ENCODE measurements at places on chromosomes 11 and 22.

DNA sequence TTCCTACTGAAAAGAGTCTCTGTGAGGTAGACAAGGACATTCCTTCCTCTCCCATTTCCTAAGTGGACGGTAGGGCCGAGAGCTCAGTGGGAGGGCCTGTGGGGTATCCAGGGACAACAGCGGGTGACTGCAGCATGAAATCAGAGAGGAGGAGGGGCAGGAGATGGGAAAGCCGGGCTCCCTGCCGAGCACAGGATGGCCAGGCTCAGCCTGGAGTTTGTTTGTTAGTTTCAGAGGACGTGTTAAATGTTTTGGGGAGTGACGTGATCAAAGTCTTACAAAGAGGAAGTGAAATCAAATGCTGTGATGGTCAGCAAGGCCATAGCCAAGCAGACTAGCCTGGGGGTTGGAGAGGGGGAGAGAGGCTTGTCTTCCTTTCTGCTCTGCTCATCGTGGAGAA is 152.7 kb downstream of the ADAMTS15 start:
- no peak for DNase-seq

- DNase-seq = no peak
These were observed 283.1 kb upstream of the CCDC90B start for GRCh38 chr11:83569134-83569805.

DNA sequence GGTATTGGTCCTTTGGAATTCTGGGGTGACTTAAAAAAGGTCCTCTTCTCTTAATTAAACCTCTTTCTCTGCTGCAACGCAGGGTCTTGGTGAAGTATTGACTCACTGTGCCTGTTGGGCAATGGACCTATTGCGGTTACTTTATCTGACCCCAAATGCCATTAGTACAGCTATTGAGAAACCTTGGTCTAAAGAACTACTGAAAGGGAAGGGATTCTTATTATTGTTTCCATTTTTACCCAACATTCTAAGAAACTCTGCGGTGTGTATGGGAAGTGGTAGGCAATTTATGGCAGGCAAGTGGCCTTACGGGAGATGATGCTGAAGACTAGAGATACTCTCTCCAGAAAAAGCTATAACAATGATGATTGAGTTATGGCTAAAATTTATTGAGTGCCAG is 12.5 kb downstream of the SLC6A5 start:
- DNase-seq = no peak

DNA sequence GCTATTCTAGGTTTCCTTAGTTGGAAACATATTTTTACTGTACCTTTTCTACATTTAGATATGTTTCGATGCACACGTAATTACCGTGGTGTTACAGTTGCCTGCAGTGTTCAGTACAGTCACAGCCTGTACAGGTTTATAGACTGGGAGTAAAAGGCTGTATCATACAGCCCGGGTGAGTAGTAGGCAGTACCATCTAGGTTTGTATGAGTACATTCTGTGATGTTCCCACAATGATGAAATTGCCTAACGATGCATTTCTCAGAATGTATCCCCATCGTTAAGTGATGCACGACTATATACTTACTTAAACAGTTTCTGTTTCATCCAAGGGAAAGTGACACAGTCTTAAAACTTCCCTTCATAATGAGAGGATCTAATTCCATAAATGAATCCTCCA is 13.1 kb upstream of the THY1 start:
- DNase-seq = no peak

DNA sequence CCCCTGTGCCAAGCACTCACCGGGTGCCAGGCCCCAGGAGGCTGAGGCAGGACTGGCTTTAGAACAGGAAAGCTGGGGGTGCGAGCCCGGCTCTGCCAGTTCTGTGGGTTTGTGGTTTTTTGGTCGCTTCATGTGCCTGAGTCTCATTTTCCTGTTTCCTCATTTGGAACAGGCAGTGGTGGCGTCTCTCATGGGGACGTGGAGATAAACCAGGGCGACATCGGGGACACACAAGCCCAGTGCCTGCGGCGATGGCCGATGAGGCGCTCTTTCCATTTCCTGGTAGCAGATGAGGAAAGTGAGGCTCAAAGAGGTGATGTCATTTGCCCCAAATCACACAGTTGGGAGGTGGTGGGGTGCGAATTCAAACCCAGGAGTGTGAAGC is 20.8 kb upstream of the CHKA start:
- DNase-seq = peak; percentile 78

DNA sequence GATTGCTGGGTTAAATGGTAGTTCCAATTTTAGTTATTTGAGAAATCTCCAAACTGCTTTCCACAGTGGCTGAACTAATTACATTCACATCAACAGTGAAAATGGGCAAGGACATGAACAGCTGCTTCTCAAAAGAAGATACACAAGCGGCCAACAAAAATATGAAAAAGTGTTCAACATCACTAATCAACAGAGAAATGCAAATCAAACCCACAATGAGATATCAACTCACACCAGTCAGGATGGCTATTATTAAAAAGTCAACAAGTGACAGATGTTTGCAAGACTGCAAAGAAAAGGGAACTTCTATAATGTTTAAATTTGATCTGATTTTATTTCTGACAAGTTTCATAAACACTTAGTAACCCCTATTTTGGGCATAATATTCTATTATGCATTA is 537.5 kb downstream of the DLG2 start:
- DNase-seq = no peak

DNA sequence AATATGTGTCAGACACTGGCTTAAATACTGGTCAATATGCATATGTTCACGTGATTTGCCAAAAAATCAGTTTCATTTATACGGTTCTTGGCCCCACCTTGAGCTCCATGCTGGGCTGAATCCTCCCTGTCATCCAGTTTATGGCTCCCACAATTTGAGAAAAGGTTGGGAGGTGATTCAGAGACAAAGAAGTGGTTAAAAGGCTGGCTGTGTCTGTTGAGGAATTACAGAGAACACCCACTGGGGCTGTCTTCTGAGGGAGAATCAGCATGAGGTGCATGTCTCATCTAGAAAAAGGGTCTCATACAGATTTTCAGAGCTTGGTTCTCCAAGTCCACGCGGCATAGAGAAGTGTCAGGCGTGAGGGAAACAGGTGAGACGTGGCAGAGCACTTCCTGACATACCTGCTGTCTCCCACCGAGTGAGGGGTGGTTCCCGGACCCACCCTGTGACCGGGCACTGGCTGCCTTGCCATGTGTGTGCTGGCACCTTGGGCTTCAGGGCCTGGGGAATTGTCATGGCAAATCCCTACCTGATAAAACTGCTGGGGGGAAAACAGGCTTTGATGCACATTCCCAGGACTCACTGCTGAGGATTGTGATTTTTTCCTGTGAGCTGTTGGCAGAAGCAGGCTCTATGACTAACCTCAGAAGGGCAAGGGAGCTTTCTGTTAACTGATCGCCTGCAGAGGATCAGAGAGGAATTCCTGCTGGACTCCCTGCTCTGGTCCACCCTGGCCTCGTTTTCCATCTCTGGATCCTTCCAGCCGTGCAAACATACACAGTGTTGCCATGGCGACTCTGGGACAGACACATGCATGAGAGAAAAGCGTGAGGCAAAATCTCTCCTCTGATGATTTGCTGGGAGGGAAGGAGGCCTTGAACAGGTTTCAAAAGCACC is 223.6 kb downstream of the ADAMTS15 start:
- no peak for DNase-seq

- DNase-seq = no peak
These were observed 15.6 kb downstream of the SREBF2 start for GRCh38 chr22:41848468-41848867.

- DNase-seq = no peak
These were observed 164.1 kb upstream of the NCAM1 start for GRCh38 chr11:112797092-112797491.

DNA sequence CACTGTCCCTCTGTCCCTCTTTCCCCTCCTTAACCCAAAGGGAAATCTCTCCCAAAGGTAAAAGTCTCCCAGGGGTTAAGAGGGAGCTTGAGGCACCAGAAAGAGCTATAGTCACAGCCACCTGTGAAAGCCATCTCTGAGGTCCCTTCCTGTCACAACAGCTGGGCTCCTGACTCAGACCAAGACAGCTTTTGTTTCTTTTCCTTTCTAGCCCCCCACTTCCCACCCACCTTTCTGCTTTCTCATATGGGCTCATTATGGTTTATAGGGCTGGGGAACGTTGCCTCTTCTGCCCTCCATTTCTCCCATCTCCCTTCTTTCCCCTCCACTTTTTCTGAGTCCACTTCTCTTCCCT is 19.1 kb downstream of the MIF start:
- DNase-seq = no peak

- DNase-seq = no peak
These were observed 176.4 kb upstream of the PLET1 start for GRCh38 chr11:112437096-112437495.

DNA sequence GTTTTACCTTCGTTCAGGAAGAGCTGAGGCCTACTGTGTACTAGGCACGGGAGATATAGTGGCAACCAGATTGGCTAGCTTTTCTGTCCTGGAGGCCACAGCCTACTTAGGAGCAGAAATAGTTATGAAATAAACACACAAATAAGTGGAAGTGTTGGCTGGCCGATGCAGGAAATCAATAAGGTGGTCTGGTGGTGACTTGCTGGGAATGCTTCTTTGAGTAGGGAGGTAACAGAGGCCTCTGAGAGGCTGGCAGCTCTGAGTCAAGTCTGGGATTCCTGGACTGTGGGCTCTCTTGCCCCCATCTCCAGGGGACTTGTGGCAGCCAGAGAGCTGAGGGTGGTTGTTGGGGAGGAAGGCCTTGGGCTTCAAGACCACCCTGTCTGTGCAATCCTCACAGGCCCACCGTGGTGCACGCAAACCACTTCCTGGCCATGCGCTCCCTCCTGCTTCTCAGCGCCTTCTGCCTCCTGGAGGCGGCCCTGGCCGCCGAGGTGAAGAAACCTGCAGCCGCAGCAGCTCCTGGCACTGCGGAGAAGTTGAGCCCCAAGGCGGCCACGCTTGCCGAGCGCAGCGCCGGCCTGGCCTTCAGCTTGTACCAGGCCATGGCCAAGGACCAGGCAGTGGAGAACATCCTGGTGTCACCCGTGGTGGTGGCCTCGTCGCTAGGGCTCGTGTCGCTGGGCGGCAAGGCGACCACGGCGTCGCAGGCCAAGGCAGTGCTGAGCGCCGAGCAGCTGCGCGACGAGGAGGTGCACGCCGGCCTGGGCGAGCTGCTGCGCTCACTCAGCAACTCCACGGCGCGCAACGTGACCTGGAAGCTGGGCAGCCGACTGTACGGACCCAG is 4.1 kb downstream of the SERPINH1 start:
- DNase-seq = no peak

GRCh38 chr11:117643606-117644300 is 153.3 kb downstream of the DSCAML1 start:
- no peak for DNase-seq

DNA sequence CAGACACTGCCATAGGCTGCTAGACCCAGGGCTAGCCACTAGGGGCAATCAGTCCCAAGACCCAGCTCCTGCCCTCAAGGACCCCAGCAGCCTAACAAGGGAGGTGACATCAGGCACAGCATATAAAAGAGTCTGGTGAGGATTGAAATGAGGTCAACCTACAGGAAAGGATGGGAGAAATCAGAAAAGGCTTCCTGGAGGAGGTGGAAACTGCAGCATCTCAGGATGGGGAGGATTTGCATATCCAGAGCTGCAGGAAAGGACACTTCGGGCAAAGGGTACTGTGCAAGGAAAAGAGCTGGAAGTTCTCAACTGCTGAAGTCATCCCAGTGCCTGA is 2.9 kb upstream of the ARFGAP2 start:
- no peak for DNase-seq

DNA sequence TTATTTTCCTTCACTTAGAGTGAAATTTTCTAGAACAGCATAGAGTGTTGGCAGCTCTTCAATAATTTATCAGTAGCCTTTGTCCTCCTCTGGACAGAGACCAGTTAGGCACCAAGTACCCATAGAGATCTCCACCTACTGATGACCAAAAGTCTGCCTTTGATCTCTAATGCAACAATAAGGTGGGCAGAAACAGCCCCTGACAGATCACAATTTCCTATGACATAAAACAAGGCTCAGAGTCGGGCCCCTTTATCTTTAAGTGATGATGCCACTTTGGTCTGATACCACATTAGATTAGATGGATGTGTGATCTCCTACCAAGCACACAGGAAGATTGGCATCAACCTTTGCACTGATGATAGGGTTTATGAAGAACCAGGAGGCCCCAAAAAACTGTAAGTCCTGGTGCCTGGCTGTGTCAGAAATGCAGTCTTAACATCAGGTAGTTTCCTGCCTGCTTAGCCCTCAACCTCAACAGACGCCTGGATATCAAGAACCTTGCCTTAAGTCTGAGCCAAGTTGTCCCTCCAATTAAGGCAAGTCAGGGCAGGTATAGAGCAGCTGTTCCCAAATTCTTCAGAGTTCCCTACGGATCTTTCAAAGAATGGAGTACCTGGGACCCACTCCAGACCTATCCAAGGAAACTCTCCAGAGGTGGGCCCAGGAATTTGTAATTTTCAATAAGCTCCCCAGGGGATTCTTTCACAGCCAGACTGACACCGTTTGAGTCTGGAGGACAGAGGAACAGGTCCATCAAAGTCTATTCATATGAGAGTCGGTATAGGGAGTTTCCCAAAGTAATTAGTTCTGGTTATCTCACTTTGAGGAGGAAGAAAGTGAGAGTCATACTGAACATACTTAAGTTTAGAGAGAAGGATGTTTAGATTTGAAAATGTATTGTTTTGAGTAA is 30.6 kb upstream of the TMPRSS4 start:
- no peak for DNase-seq

DNA sequence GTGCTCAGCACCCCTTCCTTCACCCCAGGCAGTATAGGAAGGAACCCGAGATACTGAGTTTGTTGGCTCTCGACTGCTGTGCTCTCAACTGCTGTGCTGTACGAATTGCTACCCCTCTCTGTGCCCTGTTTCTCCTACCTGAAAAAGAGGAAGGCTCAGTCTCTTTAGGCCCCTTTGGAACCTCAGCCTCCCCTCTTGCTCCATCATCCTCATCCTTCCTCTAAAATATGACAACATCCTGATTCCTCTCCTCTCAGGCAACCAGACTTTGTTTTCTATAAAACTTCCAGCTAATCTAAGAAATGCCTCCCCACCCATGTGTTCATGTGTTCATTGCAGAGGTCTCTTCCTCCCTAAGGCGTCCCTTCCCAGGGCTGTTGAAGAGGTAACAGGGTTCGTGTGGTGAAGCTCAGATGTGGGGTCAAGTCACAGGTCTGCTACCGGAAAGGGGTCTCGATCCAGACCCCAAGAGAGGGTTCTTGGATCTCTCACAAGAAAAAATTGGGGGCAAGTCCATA is 35.5 kb upstream of the CD82 start:
- no peak for DNase-seq
